ENCODE measurements at places on chromosomes 2 and 18. TPM values are rescaled to one million over a fixed set of nuclear protein-coding genes. Genes with fewer than 3 reads are reported as not detected.

The TMEM247 gene
- not detected for total RNA-seq

DNA sequence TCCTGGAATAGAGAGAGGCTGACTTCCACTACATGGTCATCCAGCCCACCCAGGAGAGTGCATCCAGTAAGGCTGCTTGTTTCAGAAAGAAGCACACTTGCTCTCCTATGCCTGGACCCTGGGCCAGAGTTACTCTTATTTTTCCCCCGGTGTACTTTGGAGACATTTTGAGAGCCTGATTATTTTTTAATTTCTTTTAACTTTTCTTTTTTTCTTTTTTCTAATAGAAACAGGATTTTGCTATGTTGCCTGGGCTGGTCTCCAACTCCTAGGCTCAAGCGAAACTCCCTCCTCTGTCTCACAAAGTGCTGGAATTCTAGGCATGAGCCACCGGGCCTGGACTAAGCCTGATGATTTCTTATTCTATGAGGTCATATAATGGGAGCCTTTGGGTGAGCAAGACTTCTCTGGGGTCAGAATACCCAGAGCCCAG is 62.2 kb downstream of the RPL37A start:
- DNase-seq = no peak

- no peak for DNase-seq
Measured at GRCh38 chr18:74989134-74989533, 219.8 kb downstream of the PTGR3 start.

- no peak for DNase-seq
Measured at GRCh38 chr2:68987021-68987503, 12.6 kb downstream of the GKN1 start.

The NT5C1B gene
- not detected for total RNA-seq

- no peak for DNase-seq
Measured at GRCh38 chr2:235640926-235641723, 147.3 kb downstream of the AGAP1 start.

- peak; percentile 0 for DNase-seq
Measured at GRCh38 chr18:79481046-79481790, 85.5 kb downstream of the NFATC1 start.

DNA sequence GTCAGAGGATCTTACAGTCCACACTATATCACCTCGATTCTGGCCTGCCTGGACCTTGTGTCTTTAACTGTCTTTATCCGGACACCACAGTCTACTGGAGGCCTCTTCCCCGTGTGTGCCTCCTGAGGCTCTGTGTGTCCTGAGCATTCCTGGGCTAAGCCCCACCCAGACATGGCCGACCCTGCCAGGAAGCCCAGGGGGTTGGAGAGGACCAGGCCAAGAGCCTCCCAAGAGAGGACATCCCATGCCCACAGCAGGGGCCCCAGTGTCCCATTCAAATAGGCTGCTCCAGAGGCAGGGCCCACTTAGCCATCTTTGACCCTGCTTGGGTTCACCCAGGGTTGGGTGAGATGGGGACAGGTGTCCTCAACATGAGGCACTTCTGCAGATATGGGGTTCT is 84.7 kb upstream of the OTOS start:
- DNase-seq = no peak

- DNase-seq = no peak
Measured at GRCh38 chr2:208175840-208176153, 12.4 kb upstream of the CRYGA start.

All from CD4-positive, alpha-beta T cell (primary cell).